ENCODE measurements at places on chromosomes 12 and 14. TPM values are rescaled to one million over a fixed set of nuclear protein-coding genes. Genes with fewer than 3 reads are reported as not detected.

The RPL10L gene
- total RNA-seq, result not detected

The BIN2 gene
- 7.2 TPM for total RNA-seq

The C12orf75 gene
- total RNA-seq, result 36.3 TPM

The LTBP2 gene
- total RNA-seq, result 23.9 TPM

The KERA gene
- total RNA-seq, result 2.4 TPM

The YAF2 gene
- total RNA-seq, result 54.9 TPM

The JPH4 gene
- total RNA-seq, result 12.5 TPM

The KRT82 gene
- not detected for total RNA-seq

The GPX2 gene
- 0.30 TPM for total RNA-seq

The LLPH gene
- total RNA-seq, result 6.6 TPM

The TAS2R9 gene
- 1.4 TPM for total RNA-seq

The SPTB gene
- 19.0 TPM for total RNA-seq

The CLEC2D gene
- total RNA-seq, result 11.1 TPM

The RD3L gene
- not detected for total RNA-seq

The C14orf180 gene
- total RNA-seq, result 0.10 TPM

The HNF1A gene
- not detected for total RNA-seq

The PDZRN4 gene
- total RNA-seq, result 10.9 TPM

The LYZ gene
- total RNA-seq, result 9.1 TPM

DNA sequence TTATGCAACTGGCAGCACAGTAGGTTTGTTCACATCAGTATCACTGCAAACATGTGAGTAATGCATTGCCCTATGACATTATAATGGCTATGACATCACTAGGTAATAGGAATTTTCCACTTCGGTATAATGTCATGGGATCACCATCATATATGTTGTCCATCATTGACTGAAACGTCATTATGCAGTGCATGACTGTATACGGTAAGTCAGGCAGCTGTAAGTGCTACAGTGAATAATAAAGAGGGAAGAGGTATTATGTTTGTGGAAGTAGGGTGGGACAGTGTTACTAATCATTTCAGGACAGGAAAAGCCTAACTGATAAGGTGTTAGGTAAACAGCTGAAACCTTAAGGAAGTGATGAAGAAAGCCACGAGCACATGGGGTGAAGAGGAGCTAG is 68.1 kb downstream of the ANO4 start:
- no peaks in the 10 kb centered on the region for H3K4me1 ChIP-seq
- H3K27me3 ChIP-seq, result no peaks in the 10 kb centered on the region
- DNase-seq, result no peak
- H3K4me3 ChIP-seq, result no peak overlapping the region
- no peaks in the 10 kb centered on the region for H3K36me3 ChIP-seq
- no peak overlapping the region for H3K27ac ChIP-seq

DNA sequence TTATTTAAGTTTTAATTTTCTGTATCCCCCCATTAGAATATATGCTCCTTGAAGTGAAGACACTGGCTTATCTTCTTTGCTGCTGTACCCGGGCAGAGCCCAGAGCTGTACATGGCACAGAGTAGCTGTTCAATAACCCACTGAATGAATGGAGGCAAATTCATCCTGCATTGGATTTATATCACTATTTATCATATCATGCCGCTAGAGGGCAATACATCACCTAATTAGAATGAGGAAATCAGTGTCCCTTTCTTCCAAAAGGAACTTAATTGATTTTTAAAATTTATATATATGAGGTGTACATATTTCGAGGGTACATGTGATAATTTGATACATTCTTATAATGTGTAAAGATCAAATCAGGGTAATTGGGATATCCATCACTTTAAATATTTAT is 89.2 kb upstream of the TMEM260 start:
- H3K36me3 ChIP-seq, result no peaks in the 10 kb centered on the region
- H3K27me3 ChIP-seq, result no peaks in the 10 kb centered on the region
- H3K4me3 ChIP-seq, result no peak overlapping the region
- no peaks in the 10 kb centered on the region for H3K4me1 ChIP-seq

DNA sequence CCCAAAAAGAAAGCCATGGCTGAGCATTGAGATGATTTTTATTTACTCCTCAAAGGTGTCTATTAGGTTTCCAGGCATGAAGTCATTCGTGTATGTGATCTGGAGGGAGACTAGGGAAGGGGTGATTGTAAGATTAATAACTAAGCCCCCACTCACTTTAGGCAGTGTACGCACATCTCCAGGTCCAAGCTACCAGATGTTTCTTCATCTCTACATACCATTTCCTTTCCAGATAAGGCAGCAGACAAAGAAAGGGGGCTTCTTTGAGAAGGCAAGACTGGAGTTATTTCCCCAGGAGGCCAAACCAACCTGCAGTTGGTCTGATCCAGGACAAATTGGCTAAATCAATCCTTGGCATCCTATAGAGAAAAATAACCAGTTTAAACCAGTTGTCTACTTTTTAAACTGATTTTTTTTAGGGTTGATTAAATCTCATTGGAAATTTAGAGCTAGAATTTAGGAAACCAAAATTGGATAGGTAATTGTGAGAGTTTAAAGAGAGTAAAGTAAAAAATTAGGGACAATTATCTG is 3.9 kb downstream of the HOXC13 start:
- no peak overlapping the region for H3K27ac ChIP-seq
- H3K27me3 ChIP-seq, result peaks cover 100% of the 10 kb centered on the region
- DNase-seq, result no peak
- no peaks in the 10 kb centered on the region for H3K36me3 ChIP-seq

DNA sequence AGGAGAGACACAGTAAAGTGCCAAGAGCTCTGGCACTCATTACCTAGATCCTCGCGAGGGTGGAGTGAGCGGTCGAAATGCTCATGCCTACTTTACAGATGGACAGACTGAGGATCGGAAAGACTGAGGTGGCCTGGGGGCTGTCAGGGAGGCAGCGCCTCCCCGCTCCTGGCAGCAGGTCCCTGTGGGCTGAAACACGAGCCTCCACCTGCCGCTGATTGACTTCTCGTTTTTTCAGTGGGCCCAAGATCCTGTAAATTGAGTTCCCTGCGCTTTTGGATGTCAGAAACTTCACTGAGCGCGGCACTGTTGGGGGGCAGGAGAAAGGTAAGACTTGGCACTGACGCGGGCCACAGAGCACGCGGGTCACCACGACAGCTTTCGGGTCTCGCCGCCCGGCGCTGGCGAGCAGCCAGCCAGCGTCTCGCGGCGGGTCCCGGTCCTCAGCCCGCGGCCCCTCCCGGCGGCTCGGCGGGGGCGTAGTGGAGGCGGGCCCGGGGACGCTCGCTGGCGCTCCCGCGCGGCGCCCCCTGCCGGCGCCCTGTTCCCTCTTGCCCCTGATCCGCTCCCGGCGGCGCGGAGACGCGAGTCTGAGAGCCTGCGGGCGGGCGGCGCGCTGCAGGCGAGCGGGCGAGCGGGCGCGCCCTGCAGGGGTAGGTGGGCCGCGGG is 552 bp upstream of the SCN8A start:
- H3K4me3 ChIP-seq, result peak overlapping the region; percentile 52
- no peaks in the 10 kb centered on the region for H3K36me3 ChIP-seq
- no peak overlapping the region for H3K27ac ChIP-seq
- peak; percentile 90 for DNase-seq
- H3K27me3 ChIP-seq, result peaks cover 3% of the 10 kb centered on the region

- H3K4me1 ChIP-seq, result peaks cover 15% of the 10 kb centered on the region
- no peak for DNase-seq
- H3K4me3 ChIP-seq, result peak overlapping the region; percentile 67
- peaks cover 5% of the 10 kb centered on the region for H3K27me3 ChIP-seq
- no peaks in the 10 kb centered on the region for H3K36me3 ChIP-seq
- H3K27ac ChIP-seq, result peak overlapping the region; percentile 64
Measured at GRCh38 chr12:96194971-96195844, 1.0 kb downstream of the ELK3 start.

DNA sequence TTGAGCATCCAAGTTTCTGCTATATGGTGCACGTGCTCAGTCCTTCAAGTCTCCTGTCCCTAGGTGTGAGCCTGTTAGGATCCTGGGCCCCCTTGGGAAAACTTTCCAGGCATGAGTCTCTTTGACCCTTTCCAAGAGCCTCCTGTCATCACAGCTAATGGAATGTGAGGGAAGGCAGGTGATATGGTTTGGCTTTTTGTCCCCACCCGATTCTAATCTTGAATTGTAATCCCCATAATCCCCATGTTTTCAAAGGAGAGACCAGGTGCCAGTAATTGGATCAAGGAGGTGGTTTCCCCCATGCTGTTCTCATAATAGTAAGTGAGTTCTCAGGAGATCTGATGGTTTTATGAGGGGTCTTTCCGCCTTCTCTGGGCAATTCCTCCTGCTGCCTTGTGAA is 265.5 kb downstream of the ATP23 start:
- DNase-seq, result no peak
- no peaks in the 10 kb centered on the region for H3K4me1 ChIP-seq
- no peak overlapping the region for H3K27ac ChIP-seq
- no peak overlapping the region for H3K4me3 ChIP-seq
- no peaks in the 10 kb centered on the region for H3K36me3 ChIP-seq
- no peaks in the 10 kb centered on the region for H3K27me3 ChIP-seq

- H3K4me3 ChIP-seq, result peak within 1 kb of the TSS; percentile 79
- peaks cover 19% of the 10 kb centered on the region for H3K4me1 ChIP-seq
- no peak for DNase-seq
- peaks cover 15% of the 10 kb centered on the region for H3K36me3 ChIP-seq
- H3K27me3 ChIP-seq, result no peaks in the 10 kb centered on the region
Measured at GRCh38 chr12:120116441-120116791, at the start of gene RAB35. RAB35 (minus strand) TSS chr12:120116753; CDS start chr12:120116650, 103 bp downstream.

DNA sequence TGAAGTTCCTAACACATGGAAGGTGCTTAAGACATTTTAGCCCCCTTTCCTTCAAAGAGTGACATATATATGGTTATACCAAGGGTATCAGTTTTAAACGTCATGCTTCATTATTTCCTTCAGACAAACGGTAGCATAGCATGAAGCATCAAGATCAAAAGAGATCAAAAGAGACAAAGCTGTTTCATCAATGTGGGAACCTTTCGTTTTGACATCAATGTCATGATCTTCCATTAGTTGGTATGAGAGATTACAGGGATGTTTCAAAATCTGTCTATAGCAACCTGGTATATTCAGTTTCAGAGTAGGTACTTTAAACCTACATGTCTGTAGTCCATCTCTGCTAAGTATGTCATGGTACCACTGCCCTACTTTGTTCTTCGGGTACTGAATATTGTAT is 28.3 kb downstream of the PUS7L start:
- H3K4me3 ChIP-seq, result no peak overlapping the region

- H3K27me3 ChIP-seq, result peaks cover 85% of the 10 kb centered on the region
- peaks cover 48% of the 10 kb centered on the region for H3K4me1 ChIP-seq
- DNase-seq, result no peak
- H3K4me3 ChIP-seq, result peak overlapping the region; percentile 16
Measured at GRCh38 chr12:5430641-5431603, 986 bp upstream of the NTF3 start.

GRCh38 chr12:67070307-67070600 is 198.9 kb upstream of the CAND1 start:
- H3K27me3 ChIP-seq, result peaks cover 6% of the 10 kb centered on the region
- peaks cover 13% of the 10 kb centered on the region for H3K4me1 ChIP-seq
- H3K4me3 ChIP-seq, result peak overlapping the region; percentile 41
- no peaks in the 10 kb centered on the region for H3K36me3 ChIP-seq
- no peak for DNase-seq

- H3K4me3 ChIP-seq, result peak overlapping the region; percentile 72
- H3K36me3 ChIP-seq, result no peaks in the 10 kb centered on the region
- no peak overlapping the region for H3K27ac ChIP-seq
- peaks cover 11% of the 10 kb centered on the region for H3K4me1 ChIP-seq
Measured at GRCh38 chr12:29781705-29782266, 2.0 kb downstream of the TMTC1 start.

- H3K4me3 ChIP-seq, result no peak overlapping the region
- H3K36me3 ChIP-seq, result no peaks in the 10 kb centered on the region
- H3K27ac ChIP-seq, result peak overlapping the region; percentile 65
Measured at GRCh38 chr14:69688299-69688649, 76.9 kb downstream of the SUSD6 start.

- H3K27me3 ChIP-seq, result no peaks in the 10 kb centered on the region
- no peaks in the 10 kb centered on the region for H3K4me1 ChIP-seq
- H3K27ac ChIP-seq, result no peak overlapping the region
- H3K36me3 ChIP-seq, result no peaks in the 10 kb centered on the region
Measured at GRCh38 chr14:29842228-29842627, 85.4 kb downstream of the PRKD1 start.

- peak; percentile 24 for DNase-seq
- H3K4me1 ChIP-seq, result peaks cover 10% of the 10 kb centered on the region
- no peaks in the 10 kb centered on the region for H3K27me3 ChIP-seq
- H3K27ac ChIP-seq, result no peak overlapping the region
- H3K36me3 ChIP-seq, result no peaks in the 10 kb centered on the region
Measured at GRCh38 chr14:68842298-68842697, 49.4 kb upstream of the ZFP36L1 start.

DNA sequence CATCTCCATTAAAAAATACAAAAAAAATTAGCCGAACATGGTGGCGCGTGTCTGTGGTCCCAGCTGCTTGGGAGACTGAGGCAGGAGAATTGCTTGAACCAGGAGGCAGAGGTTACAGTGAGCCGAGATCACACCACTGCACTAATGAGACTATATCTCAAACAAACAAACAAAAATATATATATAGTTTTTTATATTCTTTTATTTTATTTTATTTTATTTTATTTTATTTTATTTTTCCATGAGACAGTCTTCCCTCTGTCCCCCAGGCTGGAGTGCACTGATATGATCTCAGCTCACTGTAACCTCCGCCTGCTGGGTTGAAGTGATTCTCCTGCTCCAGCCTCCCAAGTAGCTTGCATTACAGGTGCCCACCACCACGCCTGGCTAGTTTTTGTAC is 79.5 kb downstream of the IRF2BPL start:
- peak overlapping the region; percentile 92 for H3K27ac ChIP-seq
- H3K4me1 ChIP-seq, result peaks cover 65% of the 10 kb centered on the region
- H3K4me3 ChIP-seq, result no peak overlapping the region
- H3K36me3 ChIP-seq, result no peaks in the 10 kb centered on the region
- no peak for DNase-seq

GRCh38 chr14:56098021-56098420 is 20.2 kb upstream of the PELI2 start:
- H3K27me3 ChIP-seq, result no peaks in the 10 kb centered on the region
- no peak overlapping the region for H3K4me3 ChIP-seq
- no peak overlapping the region for H3K27ac ChIP-seq
- DNase-seq, result no peak
- H3K4me1 ChIP-seq, result no peaks in the 10 kb centered on the region
- H3K36me3 ChIP-seq, result no peaks in the 10 kb centered on the region

- H3K27ac ChIP-seq, result no peak overlapping the region
- H3K4me3 ChIP-seq, result no peak overlapping the region
- no peaks in the 10 kb centered on the region for H3K27me3 ChIP-seq
- no peak for DNase-seq
- H3K36me3 ChIP-seq, result peaks cover 74% of the 10 kb centered on the region
Measured at GRCh38 chr12:132071040-132071810, 72.9 kb downstream of the DDX51 start.

All from spinal cord (tissue), 10 donors.